ENCODE measurements at places on chromosomes 6 and 20. TPM values are rescaled to one million over a fixed set of nuclear protein-coding genes. Genes with fewer than 3 reads are reported as not detected.

GRCh38 chr6:71015392-71015791 lies 58.5 kb upstream of the B3GAT2 start:
- H3K4me3 ChIP-seq, result no peak overlapping the region
- no peak overlapping the region for H3K27ac ChIP-seq
- H3K4me1 ChIP-seq, result no peaks in the 10 kb centered on the region
- DNase-seq, result no peak
- H3K36me3 ChIP-seq, result no peaks in the 10 kb centered on the region

GRCh38 chr6:11921017-11921438 lies 91.1 kb upstream of the HIVEP1 start:
- H3K4me1 ChIP-seq, result peaks cover 18% of the 10 kb centered on the region
- DNase-seq, result peak; percentile 70
- H3K4me3 ChIP-seq, result no peak overlapping the region
- H3K36me3 ChIP-seq, result no peaks in the 10 kb centered on the region
- H3K27me3 ChIP-seq, result no peaks in the 10 kb centered on the region

- H3K4me3 ChIP-seq, result no peak overlapping the region
- H3K27ac ChIP-seq, result no peak overlapping the region
- no peaks in the 10 kb centered on the region for H3K27me3 ChIP-seq
- H3K36me3 ChIP-seq, result no peaks in the 10 kb centered on the region
- no peaks in the 10 kb centered on the region for H3K4me1 ChIP-seq
- DNase-seq, result no peak
Measured at GRCh38 chr6:123456836-123457235, 179.9 kb downstream of the TRDN start.

- H3K27me3 ChIP-seq, result no peaks in the 10 kb centered on the region
- H3K4me3 ChIP-seq, result no peak overlapping the region
- no peak overlapping the region for H3K27ac ChIP-seq
- no peaks in the 10 kb centered on the region for H3K4me1 ChIP-seq
- H3K36me3 ChIP-seq, result no peaks in the 10 kb centered on the region
Measured at GRCh38 chr6:37600312-37600916, 97.3 kb downstream of the MDGA1 start.

The TPX2 gene
- 164 TPM for total RNA-seq

GRCh38 chr6:124995645-124996325 lies 33.5 kb downstream of the RNF217 start:
- no peak overlapping the region for H3K27ac ChIP-seq
- H3K36me3 ChIP-seq, result peaks cover 6% of the 10 kb centered on the region
- H3K4me3 ChIP-seq, result no peak overlapping the region

The VNN1 gene
- 0.65 TPM for total RNA-seq

DNA sequence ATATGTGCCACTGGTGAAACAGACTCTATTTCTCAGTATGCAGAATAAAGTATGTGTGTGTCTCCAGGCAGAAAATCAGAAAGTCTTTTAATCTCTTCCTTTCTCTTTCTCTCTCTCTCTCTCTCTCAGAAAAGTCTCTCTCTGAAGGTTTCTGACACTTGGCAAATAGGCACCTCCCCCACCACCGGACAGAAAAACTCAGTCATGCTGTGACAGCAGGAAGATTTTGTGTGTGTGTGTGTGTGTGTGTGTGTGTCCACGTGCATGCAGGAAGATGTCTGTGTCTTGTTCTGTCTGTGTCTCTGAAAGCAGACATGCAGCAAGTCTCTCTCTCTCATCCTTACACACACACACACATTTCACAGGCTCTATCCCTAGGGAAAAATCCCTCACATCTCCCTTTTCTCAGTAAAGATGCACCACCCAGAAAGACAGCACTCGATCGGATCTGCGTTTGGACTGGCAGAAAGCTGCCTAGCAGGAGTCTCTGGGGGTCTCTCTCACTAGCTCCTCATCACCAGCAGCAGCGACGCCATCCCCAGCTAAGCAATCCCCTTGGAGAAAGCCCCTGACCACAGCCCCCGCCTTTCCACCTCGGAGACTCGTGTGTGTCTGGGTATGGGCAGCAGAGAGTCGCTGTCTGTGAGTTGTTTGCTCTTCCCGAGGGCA lies 98.3 kb downstream of the EDN3 start:
- peaks cover 100% of the 10 kb centered on the region for H3K27me3 ChIP-seq
- no peaks in the 10 kb centered on the region for H3K36me3 ChIP-seq
- DNase-seq, result no peak
- H3K4me1 ChIP-seq, result no peaks in the 10 kb centered on the region
- H3K27ac ChIP-seq, result no peak overlapping the region

The C6orf141 gene
- 12.3 TPM for total RNA-seq

DNA sequence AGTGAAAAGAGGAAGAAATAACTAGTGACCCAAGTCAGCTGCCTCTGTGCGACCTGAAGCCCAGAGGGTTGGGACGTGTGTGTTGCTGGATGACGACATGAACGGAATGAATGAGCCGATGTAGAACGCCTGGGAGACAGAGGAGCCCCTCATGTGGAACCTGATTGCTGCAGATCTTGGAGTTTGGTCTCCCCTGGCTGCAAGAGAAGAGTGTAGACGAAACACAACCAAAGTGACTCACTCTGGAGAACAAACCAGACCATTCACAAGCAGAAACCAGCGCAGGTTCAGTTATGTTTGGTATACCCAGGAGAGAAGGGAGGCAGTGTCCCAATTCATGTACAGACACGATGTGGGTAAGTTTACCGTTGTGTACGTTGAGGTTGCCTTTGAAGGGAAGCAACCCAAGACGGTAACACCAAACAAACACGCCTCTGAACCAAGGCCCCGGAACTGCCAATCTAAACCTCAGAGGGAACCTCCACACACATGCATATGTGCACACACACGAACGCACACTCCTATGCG lies 265.9 kb downstream of the BMP7 start:
- H3K4me1 ChIP-seq, result no peaks in the 10 kb centered on the region
- DNase-seq, result no peak
- H3K36me3 ChIP-seq, result no peaks in the 10 kb centered on the region
- H3K4me3 ChIP-seq, result no peak overlapping the region
- H3K27me3 ChIP-seq, result no peaks in the 10 kb centered on the region

GRCh38 chr6:142612956-142613355 lies 311.1 kb downstream of the ADGRG6 start:
- H3K36me3 ChIP-seq, result no peaks in the 10 kb centered on the region
- no peak for DNase-seq
- no peak overlapping the region for H3K4me3 ChIP-seq
- no peaks in the 10 kb centered on the region for H3K27me3 ChIP-seq
- peaks cover 10% of the 10 kb centered on the region for H3K4me1 ChIP-seq

DNA sequence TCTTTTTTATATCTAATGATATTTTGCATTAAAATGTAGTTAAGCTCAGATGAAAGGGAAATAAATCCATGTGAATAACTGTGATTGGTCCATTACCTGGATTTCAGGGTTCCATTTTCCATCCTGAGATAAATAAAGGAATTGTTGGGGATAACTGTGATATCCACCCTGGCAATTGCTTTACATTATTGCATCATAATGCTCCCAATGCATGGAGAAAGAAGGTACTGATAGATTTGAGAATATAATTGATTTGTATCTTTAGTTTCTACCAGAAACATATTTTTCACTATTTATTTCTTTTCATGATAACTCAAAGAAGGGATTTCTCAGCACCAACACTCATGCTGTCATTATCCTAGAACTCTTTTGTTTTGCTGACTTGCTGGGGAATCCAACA lies 102.0 kb upstream of the KCNQ5 start:
- no peaks in the 10 kb centered on the region for H3K27me3 ChIP-seq
- no peaks in the 10 kb centered on the region for H3K4me1 ChIP-seq
- no peak overlapping the region for H3K27ac ChIP-seq
- DNase-seq, result no peak
- H3K36me3 ChIP-seq, result no peaks in the 10 kb centered on the region

DNA sequence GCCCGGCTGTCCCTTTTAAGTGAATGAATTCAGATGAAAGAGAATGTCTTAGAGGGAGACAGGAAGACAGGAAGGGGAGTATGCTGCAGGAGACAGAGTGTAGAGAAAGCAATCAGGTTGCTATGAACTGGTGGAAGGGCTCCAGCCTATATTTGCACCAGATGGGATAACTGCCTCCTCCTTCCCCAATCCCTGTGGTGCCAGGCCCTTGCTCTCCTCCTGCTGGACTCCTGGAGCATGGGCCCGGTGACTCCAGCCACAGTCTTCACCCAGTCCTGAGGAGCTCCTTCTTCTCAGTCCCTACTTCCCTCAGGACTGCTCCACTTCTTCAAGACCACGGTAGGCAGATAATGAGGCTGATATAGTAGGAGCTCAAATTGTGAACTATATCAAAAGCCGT lies 91.8 kb downstream of the TMEM200A start:
- no peaks in the 10 kb centered on the region for H3K36me3 ChIP-seq
- no peaks in the 10 kb centered on the region for H3K27me3 ChIP-seq
- no peak overlapping the region for H3K27ac ChIP-seq
- H3K4me1 ChIP-seq, result no peaks in the 10 kb centered on the region
- H3K4me3 ChIP-seq, result no peak overlapping the region

- H3K4me3 ChIP-seq, result no peak overlapping the region
- peaks cover 67% of the 10 kb centered on the region for H3K36me3 ChIP-seq
- H3K4me1 ChIP-seq, result peaks cover 94% of the 10 kb centered on the region
- peak; percentile 72 for DNase-seq
Measured at GRCh38 chr20:50744143-50744792, 12.9 kb downstream of the PARD6B start.

GRCh38 chr6:27031302-27031701 lies 216.2 kb upstream of the PRSS16 start:
- no peak overlapping the region for H3K27ac ChIP-seq
- H3K36me3 ChIP-seq, result no peaks in the 10 kb centered on the region
- no peak for DNase-seq

DNA sequence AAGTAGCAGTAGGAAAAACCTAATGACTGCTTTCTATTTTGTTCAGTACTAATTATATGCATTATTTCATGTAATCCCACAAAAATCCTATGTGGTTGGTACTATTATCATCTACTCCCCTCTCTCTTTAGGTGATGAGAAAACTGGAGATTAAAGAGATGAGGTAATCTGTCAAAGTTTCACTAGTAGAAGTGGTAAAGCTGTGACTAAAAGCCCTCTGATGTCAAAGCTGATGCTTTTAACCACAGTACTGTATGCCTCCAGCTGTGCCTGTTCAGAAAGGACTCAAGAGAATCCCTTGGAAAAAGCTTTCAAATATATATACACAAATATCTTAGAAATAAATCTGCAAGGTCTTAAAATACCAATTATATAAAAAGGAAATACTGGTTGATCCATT lies 38.0 kb downstream of the PHIP start:
- no peak overlapping the region for H3K4me3 ChIP-seq
- H3K36me3 ChIP-seq, result 0 out of 2 replicates have a peak, but pooled peaks cover 10% of the 10 kb centered on the region
- no peak overlapping the region for H3K27ac ChIP-seq
- H3K4me1 ChIP-seq, result no peaks in the 10 kb centered on the region

GRCh38 chr6:25060522-25060921 lies 124.8 kb upstream of the RIPOR2 start:
- no peak overlapping the region for H3K4me3 ChIP-seq
- DNase-seq, result no peak
- H3K27ac ChIP-seq, result no peak overlapping the region
- no peaks in the 10 kb centered on the region for H3K27me3 ChIP-seq

The STK35 gene
- total RNA-seq, result 36.7 TPM

DNA sequence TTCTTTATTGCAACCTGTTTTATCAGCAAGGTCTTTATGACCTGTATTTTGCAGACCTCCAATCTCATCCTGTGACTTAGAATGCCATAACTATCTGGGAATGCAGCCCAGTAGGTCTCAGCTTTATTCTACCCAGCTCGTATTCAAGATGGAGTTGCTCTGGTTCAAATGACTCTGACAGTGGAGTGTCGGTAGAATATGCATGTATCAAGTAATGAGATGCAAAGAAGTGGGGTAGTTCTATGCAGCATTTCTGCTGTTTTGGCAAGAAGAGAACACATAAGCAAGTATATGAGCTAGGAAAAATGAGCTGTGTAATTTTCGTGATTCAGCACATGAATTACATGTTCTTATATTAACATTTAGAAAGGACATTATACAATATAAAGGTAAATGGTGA lies 185.9 kb downstream of the DOK5 start:
- DNase-seq, result no peak
- H3K36me3 ChIP-seq, result no peaks in the 10 kb centered on the region
- peaks cover 64% of the 10 kb centered on the region for H3K27me3 ChIP-seq

DNA sequence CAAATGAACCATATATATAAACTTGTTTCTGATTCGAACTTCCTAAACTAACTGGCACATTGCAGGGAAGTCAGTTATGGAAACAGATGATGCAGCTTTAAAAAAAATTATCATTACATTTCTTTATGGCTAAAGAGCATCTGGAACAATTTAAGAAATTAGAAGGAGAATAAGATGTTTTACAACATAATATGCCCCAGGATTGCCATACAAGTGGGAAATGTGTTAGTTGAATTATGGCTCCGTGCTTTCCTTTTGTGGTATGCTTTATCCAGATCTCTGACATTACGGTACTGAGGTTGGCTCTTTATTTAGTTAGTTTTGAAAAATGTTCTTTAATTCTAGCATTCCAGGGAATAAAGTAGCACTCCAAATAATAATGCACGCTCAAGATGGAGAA lies 343.0 kb upstream of the ZFP64 start:
- no peaks in the 10 kb centered on the region for H3K27me3 ChIP-seq
- H3K36me3 ChIP-seq, result no peaks in the 10 kb centered on the region
- H3K27ac ChIP-seq, result no peak overlapping the region
- no peak for DNase-seq

- no peaks in the 10 kb centered on the region for H3K27me3 ChIP-seq
- H3K36me3 ChIP-seq, result peaks cover 28% of the 10 kb centered on the region
- DNase-seq, result peak; percentile 98
- H3K4me1 ChIP-seq, result peaks cover 40% of the 10 kb centered on the region
Measured at GRCh38 chr20:63894358-63895201, at the start of gene DNAJC5. TSS of gene DNAJC5 (plus strand) at chr20:63895126. CDS start at chr20:63928346, 33,220 bp downstream.

The GHRH gene
- not detected for total RNA-seq

- H3K36me3 ChIP-seq, result no peaks in the 10 kb centered on the region
- DNase-seq, result no peak
- H3K4me1 ChIP-seq, result peaks cover 22% of the 10 kb centered on the region
- H3K4me3 ChIP-seq, result no peak overlapping the region
- H3K27me3 ChIP-seq, result no peaks in the 10 kb centered on the region
Measured at GRCh38 chr20:50498071-50498776, 12.0 kb upstream of the PTPN1 start.

The C6orf15 gene
- total RNA-seq, result 21.6 TPM

The MOXD1 gene
- total RNA-seq, result 1.3 TPM

DNA sequence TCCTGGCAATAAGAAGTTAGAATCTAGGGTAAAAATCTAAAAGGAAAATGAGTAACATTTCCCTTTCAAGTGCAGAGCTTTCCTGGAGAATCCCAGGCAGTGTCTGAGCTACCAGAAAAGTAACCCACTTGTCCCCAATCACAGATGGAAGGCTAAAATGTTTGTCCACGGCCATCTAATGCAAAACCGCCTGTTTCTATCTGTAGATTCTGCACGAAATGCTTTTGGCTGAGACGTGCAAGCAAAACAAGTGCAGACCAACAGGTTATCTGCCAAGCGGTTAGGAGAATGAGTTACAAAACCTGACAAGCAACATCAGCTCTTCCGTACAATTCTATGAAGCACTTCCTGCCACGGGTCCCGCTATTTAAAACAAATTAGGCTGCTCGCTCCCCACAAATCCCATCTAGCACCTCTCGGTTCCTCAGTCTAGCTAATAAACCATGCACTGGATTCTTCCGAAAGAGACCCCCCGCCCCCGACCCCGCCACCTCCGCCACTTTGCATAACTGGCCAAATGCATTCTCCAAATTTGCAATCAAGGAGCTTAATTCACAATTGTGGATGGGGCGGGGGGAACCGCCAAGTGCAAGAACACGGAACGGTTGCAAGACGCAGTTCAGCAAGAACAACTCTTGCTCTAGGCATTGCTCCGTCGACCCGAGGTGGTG lies 1.4 kb downstream of the ELOVL5 start:
- peaks cover 20% of the 10 kb centered on the region for H3K4me1 ChIP-seq
- H3K4me3 ChIP-seq, result peak overlapping the region; percentile 73
- H3K36me3 ChIP-seq, result no peaks in the 10 kb centered on the region
- DNase-seq, result peak; percentile 28
- no peaks in the 10 kb centered on the region for H3K27me3 ChIP-seq
